ENCODE measurements at places on chromosomes 1 and 21.

DNA sequence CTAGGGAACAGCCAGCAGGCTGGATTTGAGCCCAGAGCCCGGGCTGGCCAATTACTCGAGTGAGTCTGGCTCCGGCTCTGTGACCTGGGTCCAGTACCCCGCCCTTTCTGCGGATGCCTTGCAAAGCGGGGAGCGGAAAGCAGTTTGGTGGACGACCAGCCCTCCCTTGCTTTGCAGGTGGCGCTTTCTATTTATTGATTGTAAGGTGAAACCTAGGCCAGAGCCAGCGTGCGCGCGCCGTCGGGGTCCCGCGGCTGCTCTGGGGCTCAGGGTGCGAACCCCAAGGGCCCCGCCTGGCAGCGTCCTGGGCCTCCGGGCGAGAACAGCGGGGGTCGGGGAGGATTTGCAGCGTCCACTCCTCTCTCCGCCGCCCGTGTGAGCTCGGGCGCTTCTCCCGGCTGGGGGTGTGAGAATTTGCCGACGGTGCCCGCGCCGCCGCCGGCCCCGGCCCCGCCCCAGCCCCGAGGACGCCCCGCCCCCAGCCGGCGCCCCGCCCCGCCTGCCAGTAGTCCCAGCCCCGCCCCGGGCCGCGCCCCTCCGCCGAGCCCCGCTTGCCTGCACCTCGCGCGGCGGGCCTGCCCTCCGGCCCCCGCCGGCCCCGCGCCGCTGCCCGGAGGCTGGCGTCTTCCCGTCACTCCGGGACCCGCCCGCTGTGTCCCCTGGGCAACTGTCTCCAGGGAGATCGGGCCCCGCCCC, 37.6 kb downstream of the PIK3CD start:
- no peak for DNase-seq

DNA sequence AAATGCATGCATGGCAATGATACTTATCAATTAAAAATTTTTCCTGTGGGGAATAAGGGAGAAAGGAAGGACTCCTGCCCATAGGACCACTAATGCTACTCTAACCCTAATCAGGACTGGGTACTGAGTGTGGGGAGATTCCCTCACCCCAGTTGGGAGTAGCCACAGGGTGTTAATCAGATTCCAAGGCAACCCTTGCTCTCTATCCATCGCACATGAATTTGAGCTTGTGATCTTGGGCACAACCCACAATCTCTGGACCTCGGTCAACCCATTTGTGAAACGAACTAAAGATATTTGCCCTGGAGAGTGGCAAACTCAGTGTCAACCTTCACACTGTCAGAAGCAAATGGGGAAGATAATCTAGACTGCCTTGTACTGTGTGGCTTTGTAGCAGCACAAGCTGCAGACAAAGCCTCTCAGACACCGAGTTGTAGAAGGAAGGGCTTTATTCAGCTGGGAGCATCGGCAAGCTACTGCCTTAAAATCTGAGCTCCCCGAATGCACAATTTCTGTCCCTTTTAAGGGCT, 69.5 kb downstream of the SERINC2 start:
- no peak for DNase-seq

GRCh38 chr1:57058652-57059501, 93.1 kb upstream of the C8B start:
- no peak for DNase-seq

GRCh38 chr1:204566583-204566955, 50.4 kb downstream of the MDM4 start:
- no peak for DNase-seq

DNA sequence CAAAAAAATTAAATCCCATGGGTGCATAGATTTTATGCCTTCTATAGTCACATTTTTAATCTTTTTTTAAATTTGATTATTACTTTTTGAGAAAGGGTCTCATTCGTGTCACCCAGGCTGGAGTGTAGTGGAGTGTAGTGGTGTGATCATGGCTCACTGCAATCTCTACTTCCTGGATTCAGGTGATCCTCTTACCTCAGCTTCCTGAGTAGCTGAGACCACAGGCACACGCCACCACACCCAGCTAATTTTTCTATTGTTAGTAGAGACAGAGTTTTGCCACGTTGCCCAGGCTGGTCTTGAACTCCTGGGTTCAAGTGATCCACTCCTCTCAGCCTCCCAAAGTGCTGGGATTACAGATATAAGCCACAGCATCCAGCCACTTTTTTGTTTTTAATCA, 10.4 kb downstream of the CBR3 start:
- DNase-seq, result no peak

DNA sequence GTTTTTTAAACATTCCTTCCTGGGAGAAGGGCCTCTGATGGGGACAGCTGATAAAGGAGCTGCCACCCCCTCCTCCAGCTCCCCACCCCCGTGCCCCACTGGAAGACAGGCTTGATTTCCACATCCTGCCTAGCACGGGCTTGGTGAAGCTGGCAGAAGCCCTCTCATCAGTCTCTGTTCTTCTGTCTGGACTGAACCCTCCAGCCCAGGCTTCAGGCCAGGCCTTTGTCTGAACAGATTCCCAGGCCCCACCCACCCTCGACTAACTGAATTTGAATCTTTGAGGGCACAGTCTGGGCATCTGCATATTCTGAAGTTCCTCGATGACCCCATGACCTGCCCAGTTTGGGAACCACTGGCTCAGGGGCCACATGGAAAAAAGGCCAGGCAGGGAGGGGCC, 75.3 kb downstream of the CD58 start:
- DNase-seq, result no peak

GRCh38 chr1:213744780-213745179, 243.0 kb upstream of the PROX1 start:
- DNase-seq, result no peak

DNA sequence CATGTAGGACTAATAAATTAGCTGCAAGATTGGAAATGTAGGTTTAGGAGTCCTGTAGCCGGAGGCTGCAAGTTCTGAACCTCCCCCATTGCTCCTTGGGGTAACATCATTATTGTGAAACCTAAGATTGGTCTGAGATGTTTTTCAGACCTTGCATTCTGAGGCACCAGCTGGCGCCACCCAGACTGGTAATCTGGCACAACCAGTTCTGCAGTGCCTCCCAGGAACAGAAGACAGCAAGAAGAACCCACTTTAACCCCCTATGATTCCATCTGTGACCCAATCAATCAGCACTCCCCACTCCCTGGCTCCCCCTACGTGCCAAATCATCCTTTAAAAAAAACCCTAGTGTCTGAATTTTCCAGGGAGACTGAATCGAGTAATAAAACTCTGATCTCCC, 11.6 kb upstream of the DNAJC6 start:
- no peak for DNase-seq

GRCh38 chr1:158942490-158942889, 11.1 kb downstream of the PYHIN1 start:
- no peak for DNase-seq

DNA sequence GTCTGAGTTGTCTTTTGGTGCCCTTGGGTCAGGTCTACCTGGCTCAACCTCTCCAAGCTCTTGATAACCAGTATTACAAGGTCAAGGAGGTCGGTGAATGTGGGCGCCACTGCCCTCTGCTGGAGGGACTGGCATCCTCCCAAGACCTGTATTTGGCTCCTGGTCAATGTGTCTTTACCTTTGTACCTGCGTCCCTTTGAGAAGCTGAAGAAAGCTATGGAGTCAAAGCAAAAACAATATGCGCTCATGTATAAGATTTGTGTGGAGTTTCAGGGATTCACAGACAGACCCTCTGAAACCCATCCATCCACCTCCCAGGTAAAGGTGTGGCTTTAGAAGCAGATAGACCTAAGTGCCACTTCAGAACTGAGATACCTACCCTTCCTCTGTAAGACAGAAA, 61.8 kb upstream of the NBL1 start:
- DNase-seq, result no peak

DNA sequence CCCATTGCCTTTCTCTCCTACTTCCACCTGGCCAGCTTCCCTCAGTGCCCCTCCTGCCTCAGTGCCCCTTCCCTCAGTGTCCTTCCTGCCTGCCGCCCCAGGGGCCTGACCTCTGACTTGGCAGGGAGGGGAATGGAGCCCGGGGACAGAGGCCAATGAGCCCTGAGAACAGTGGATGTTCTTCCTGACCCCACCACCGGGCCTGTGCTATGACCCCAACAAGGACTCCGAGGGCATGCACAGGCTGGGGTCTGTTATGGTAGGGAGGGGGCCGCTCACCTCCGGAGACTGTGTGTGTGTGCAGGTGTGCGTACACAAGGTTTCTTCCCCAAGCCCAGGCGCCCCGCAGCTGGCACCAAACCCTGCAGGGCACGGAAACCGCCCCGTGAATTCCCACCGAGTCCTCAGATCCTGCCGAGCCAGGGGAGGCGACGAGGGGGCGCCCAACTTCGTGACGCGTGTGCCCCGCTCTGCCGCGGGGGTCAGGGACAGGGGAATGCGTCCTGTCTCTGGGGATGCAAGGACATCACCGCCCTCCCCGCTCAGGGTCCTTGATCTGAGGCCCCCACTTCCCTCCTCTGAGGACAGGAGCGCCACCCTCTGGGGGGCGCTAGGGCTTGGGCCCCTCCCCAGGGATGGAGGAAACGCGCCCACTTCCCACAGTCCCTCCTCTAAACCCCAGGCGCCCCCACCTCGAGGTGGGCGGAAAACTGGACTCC, 766 bp downstream of the RAP1GAP start:
- DNase-seq, result no peak

DNA sequence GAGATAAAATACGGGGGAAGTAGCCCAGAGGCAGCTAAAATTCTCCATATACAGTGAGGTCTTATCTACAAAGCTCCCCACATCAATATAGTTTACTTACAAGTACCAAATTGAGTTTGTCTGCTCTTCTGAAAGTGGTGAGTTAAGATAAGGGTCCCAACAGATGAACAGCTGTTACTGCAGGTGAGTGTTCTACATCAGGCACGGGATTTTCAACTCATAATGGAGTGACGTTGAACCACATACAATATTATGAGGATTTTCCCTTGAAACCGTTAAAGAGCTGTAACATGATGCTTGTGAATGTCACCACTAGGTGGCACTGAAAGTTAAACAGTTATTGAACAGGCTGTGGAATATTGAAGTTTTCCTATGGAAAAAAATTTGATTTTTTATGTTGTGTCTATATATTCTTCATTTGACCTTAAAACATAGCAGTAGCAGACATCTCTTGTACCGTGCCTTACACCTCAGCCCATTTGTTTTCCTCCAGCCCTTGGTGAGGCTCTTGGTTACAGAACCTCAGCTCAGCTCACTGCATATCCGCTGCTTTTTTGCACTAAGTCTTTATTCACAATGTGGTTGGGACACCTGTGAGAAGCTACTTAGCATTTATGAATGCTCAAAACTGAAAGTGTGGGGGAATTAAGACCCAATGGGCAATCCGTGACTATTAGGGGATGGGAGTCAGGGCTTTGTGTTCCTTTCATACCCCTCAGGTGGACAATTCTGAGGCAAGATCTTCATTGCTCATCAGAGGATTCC, 23.2 kb downstream of the CD1D start:
- peak; percentile 1 for DNase-seq

DNA sequence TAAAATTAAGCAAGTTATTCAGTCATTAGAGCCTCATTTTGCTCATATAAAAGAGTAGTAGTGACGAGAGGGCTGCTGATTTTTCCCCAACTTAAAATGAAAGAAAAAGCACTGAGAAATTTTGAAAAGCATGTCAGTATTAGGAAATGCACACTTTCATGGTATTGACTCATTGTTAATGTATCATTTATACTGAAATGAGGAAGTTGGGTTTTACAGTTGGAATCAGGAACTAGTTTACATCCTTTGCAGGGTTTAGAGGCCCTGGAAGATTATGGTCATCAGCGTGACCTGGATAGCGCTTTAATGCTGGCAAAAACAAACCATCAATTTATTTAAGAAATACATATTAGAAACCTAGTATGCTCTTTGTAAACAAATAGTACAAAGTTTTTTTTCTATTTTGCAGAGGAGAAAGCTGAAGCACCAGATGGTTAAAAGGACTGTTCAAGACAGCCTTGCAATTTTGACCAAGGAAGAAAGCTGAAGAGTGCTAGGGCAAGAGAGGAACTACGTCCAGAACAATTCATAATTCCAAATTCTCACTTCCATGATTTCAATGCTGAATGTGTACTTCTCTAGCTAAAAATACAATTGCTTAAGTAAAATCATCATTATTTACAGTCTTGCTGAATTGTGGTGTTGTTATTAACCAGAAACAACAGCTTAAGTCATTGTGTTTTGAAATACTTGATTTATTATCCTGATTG, 94.8 kb upstream of the SGIP1 start:
- DNase-seq, result no peak

GRCh38 chr1:82752046-82752445, 951.3 kb downstream of the ADGRL2 start:
- no peak for DNase-seq

- no peak for DNase-seq
These were observed 9.5 kb downstream of the ZBTB7B start for GRCh38 chr1:155012026-155012546.

DNA sequence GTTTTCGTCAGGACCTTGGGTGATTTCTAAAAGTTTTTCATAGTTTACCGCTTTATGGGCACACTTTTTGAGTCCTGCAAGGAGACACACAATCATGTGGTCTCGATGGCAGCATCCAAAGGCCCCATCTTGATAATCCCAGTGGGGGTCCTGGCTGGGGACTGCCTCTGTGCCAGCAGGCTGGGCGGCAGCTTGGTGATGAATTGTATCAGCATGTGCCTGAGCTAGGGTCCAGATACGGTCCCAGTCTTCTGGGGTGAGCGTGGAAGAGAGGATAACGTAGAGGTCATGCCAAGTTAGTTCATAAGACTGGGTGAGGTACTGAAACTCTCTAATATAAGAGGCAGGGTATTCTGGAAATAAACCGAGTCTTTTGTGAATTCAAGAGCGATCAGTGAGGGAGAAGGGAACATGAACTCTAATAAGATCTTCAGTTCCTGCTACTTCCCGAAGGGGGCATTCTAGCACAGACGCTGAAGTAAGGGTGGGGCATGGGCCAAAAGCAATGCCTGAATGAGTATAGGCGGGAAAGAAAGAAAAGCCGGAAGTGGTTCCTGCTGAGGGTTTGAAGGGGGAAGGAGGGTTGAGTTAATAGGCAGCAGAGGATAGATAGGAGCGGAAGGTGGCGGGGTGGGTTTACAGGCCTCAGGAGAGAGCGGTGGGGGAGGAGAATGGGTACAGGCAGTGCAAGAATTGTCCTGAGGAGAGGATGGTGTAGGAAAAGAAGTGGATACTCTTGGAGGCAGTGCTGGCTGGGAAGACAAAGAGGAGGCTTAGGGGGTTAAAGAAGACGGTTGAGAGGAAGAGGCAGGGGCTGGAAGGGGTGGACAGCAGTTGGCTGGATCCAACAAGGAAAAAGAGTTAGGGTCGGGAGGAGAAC, 1.6 kb downstream of the ERVH48-1 start:
- DNase-seq, result peak; percentile 24

- no peak for DNase-seq
These were observed 290.2 kb downstream of the SMYD3 start for GRCh38 chr1:246216906-246217305.

DNA sequence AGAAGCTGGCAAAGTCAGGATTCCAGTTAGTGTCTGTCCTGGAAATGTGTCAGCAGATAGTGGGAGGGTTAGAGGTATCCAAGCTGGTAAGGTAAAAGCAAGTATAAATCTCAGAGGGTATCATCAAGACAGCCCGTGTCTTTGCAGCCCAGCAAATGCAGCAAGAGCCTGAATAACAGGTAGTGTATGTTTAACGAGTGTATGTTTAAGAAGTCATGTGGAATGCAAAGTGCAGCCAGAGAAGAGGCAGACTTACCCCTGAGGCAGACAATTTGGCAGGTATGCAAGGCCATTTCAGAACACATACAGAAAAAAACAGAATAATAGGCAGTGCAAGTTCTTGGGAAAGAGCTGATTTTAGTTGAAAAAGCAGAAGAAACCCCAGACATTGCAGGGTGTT, 411.0 kb upstream of the NEGR1 start:
- DNase-seq, result no peak

GRCh38 chr1:236343246-236343870, 50.7 kb upstream of the EDARADD start:
- DNase-seq, result no peak

All from GM04503 (cell line).